Esophagus squamous epithelium (tissue), 5 donors: ENCODE measurements at places on chromosomes 5 and 9.

- H3K27me3 ChIP-seq, result no peaks in the 10 kb centered on the region
- H3K4me3 ChIP-seq, result no peak overlapping the region
Observed at GRCh38 chr5:54705994-54706653, 188.6 kb downstream of the SNX18 start.

- no peaks in the 10 kb centered on the region for H3K36me3 ChIP-seq
- H3K27me3 ChIP-seq, result no peaks in the 10 kb centered on the region
- no peak overlapping the region for H3K4me3 ChIP-seq
- DNase-seq, result no peak
- H3K27ac ChIP-seq, result no peak overlapping the region
- no peaks in the 10 kb centered on the region for H3K4me1 ChIP-seq
Observed at GRCh38 chr9:91547081-91547480, 123.4 kb upstream of the NFIL3 start.

- H3K27ac ChIP-seq, result no peak overlapping the region
- no peaks in the 10 kb centered on the region for H3K4me1 ChIP-seq
Observed at GRCh38 chr5:10518347-10518746, 45.5 kb upstream of the ANKRD33B start.

- H3K27me3 ChIP-seq, result no peaks in the 10 kb centered on the region
- H3K27ac ChIP-seq, result no peak overlapping the region
- DNase-seq, result no peak
- H3K4me3 ChIP-seq, result no peak overlapping the region
- H3K36me3 ChIP-seq, result no peaks in the 10 kb centered on the region
Observed at GRCh38 chr9:105864248-105864898, 170.0 kb downstream of the TMEM38B start.

GRCh38 chr5:43073597-43074546 lies 33.8 kb upstream of the ANXA2R start:
- no peaks in the 10 kb centered on the region for H3K4me1 ChIP-seq
- H3K27ac ChIP-seq, result no peak overlapping the region
- DNase-seq, result no peak
- H3K4me3 ChIP-seq, result no peak overlapping the region
- no peaks in the 10 kb centered on the region for H3K27me3 ChIP-seq
- H3K36me3 ChIP-seq, result peaks cover 63% of the 10 kb centered on the region

GRCh38 chr9:135376511-135377265 lies 102.9 kb upstream of the PPP1R26 start:
- no peaks in the 10 kb centered on the region for H3K27me3 ChIP-seq
- H3K27ac ChIP-seq, result no peak overlapping the region
- DNase-seq, result no peak
- no peaks in the 10 kb centered on the region for H3K36me3 ChIP-seq
- no peaks in the 10 kb centered on the region for H3K4me1 ChIP-seq

DNA sequence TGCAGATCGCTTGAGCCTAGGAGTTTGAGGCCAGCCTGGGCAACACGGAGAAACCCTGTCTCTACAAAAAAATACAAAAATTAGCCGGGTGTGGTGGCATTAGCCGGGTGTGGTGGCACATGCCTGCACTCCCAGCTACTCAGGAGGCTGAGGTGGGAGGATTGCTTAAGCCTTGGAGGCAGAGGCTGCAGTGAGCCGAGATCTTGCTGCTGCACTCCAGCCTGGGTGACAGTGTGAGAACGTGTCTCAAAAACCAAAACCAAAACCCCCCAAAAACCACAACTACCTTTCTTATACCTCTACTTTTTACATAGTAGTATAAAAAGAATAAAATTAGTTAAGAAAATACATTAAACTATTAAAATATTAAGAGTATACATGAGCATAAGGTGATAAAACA lies 121.2 kb downstream of the RAPGEF6 start:
- DNase-seq, result no peak
- H3K4me3 ChIP-seq, result no peak overlapping the region
- H3K4me1 ChIP-seq, result peaks cover 7% of the 10 kb centered on the region
- no peaks in the 10 kb centered on the region for H3K36me3 ChIP-seq
- H3K27me3 ChIP-seq, result no peaks in the 10 kb centered on the region

DNA sequence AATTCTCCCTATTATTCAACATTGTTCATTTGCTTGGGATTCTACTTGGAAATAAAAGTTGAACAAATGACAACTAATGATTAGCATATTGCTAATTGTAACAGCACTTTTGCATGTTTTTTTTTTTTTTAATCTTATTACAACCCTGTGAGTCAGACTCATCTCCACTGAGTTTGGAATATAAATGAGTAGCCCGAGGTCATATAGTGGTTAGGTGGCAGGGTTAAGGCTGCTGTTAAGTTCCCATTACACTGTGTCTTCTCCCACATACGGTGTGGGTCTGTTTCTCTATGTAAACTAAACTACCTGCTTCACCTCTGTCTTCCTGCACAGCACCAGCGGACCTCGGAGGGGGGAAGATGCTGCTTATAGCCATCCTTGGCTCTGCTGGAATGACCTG lies 92.4 kb downstream of the EQTN start:
- H3K36me3 ChIP-seq, result no peaks in the 10 kb centered on the region
- no peak for DNase-seq
- H3K4me1 ChIP-seq, result no peaks in the 10 kb centered on the region
- no peaks in the 10 kb centered on the region for H3K27me3 ChIP-seq
- no peak overlapping the region for H3K4me3 ChIP-seq
- H3K27ac ChIP-seq, result no peak overlapping the region

GRCh38 chr9:132366481-132366880 lies 11.7 kb upstream of the SETX start:
- DNase-seq, result no peak
- H3K4me3 ChIP-seq, result no peak overlapping the region
- H3K27ac ChIP-seq, result no peak overlapping the region
- peaks cover 6% of the 10 kb centered on the region for H3K4me1 ChIP-seq
- H3K27me3 ChIP-seq, result no peaks in the 10 kb centered on the region
- H3K36me3 ChIP-seq, result no peaks in the 10 kb centered on the region

GRCh38 chr9:124164811-124165210 lies 92.9 kb upstream of the NEK6 start:
- no peaks in the 10 kb centered on the region for H3K27me3 ChIP-seq
- DNase-seq, result no peak
- H3K36me3 ChIP-seq, result no peaks in the 10 kb centered on the region
- no peak overlapping the region for H3K27ac ChIP-seq
- H3K4me1 ChIP-seq, result no peaks in the 10 kb centered on the region
- H3K4me3 ChIP-seq, result no peak overlapping the region

DNA sequence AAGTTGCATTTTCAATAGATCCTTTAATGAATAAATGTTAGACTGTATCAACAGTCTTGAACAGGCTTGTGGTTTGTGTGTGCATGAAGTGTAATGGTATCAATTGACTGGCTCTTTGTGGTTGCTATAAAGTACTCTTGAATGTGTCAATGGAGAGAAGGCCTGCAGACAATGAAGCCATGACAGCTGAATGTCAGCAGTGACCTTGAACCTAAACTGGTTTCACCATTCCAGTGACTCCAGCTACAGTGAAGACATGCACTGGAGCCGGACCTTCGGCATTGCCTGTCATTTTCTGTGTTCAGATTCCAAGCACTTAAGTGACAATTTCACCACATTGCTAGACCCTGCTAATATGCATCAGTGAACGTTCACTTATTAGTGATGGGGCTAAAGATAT lies 276.0 kb upstream of the TMEM161B start:
- no peak overlapping the region for H3K4me3 ChIP-seq
- H3K27me3 ChIP-seq, result no peaks in the 10 kb centered on the region
- no peak overlapping the region for H3K27ac ChIP-seq

DNA sequence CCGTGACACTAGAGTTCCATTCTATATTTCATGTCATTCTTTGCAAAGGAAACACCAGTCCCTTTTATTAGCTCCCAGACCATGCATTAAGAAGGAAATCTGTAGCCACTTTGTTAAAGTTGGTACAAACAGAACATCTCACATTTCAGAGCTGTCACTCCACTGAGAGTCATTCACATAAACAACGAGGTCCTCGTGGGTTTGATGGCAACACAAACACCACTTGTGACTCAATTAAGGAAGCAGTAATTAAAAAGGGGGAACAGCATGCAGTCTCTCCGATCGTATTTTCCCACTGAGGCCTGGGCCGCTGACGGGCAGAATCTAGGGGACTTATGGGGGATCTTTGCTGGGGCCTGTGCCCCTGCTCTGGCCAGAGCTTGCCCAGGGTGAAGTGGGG lies 94.2 kb upstream of the ZNF618 start:
- H3K4me1 ChIP-seq, result no peaks in the 10 kb centered on the region
- no peaks in the 10 kb centered on the region for H3K36me3 ChIP-seq
- DNase-seq, result no peak
- no peak overlapping the region for H3K4me3 ChIP-seq
- no peak overlapping the region for H3K27ac ChIP-seq

DNA sequence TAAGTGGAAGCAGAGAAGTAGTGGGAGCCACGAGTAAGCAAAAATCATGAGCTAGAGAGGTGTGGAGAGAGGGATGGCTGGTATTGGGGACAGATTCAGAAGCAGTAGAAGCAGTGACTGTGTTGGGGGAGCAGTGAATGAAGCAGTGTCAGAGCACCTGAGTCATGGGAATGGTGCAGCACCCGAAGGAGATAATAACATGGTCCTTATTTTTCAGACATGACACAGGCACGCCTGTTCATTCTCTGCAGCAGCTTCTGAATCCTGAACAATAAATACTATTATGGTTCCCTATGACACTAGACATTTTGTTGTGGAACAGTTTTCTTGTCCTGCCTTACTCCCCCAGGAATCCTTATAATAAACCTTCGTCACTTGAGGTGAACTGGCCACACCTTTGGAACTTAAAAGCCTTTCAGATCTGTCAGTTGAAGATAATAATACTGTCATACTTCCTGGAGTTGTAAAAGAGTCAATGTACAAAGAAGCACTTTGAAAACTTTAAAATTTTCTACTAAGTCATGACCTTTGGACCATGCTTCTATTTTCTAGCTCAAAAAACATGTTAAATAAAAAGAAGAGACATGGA lies 7.0 kb upstream of the RASA1 start:
- no peaks in the 10 kb centered on the region for H3K27me3 ChIP-seq
- no peak overlapping the region for H3K27ac ChIP-seq
- H3K36me3 ChIP-seq, result no peaks in the 10 kb centered on the region
- H3K4me3 ChIP-seq, result no peak overlapping the region
- H3K4me1 ChIP-seq, result no peaks in the 10 kb centered on the region
